ENCODE measurements at places on chromosomes 6 and 20.

- H3K4me1 ChIP-seq = no peaks in the 10 kb centered on the region
- H3K36me3 ChIP-seq = no peaks in the 10 kb centered on the region
- no peak overlapping the region for H3K27ac ChIP-seq
- H3K27me3 ChIP-seq = peaks cover 12% of the 10 kb centered on the region
Observed at GRCh38 chr20:10947726-10948125, 273.9 kb upstream of the JAG1 start.

- H3K4me3 ChIP-seq = no peak overlapping the region
- H3K27me3 ChIP-seq = no peaks in the 10 kb centered on the region
- no peak overlapping the region for H3K27ac ChIP-seq
Observed at GRCh38 chr6:136719280-136720044, 72.8 kb downstream of the MAP3K5 start.

- H3K36me3 ChIP-seq = no peaks in the 10 kb centered on the region
- no peak for DNase-seq
- no peak overlapping the region for H3K4me3 ChIP-seq
- H3K27ac ChIP-seq = no peak overlapping the region
Observed at GRCh38 chr6:117512987-117513573, 30.6 kb downstream of the DCBLD1 start.

DNA sequence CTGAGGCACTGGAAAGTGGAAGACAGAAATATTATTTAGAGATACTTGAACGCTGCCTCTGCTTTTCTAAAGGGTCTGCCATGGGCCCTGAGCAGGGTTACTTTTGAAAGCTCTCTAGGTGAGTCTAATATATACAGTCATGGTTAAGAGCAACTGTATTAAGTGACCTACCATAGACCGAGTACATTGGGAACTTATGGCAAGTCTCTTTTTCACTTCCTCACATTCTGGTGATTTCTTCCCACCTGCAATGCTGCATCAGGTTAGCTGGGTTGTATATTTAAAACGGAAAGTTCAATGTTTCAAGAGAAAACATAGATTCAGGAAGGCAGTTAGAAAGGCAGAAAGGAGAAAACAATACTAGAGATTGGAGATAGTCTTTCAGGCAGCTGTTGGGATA lies 154.7 kb downstream of the PHF3 start:
- no peak overlapping the region for H3K27ac ChIP-seq
- H3K27me3 ChIP-seq = no peaks in the 10 kb centered on the region
- no peaks in the 10 kb centered on the region for H3K36me3 ChIP-seq
- H3K4me3 ChIP-seq = no peak overlapping the region

DNA sequence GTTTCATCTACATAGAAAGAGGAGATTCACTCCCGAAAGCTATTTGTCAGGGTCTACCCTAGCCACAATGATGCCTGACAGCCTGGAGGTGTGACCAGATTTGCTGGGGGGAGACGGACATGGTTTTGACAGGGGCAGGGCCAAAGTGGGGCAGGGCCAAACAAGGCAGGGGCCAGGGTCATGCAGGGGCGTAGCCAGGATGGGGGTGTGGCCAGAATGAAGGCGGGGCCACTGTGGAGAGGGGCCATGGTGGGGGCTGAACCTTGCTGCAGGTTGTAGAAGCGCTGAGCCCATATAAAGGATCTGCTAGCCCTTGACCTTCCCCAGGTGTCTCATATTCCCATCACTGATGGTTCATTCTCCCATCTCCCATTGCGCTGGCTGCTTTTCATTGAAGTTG lies 184.1 kb upstream of the SULF2 start:
- no peak for DNase-seq
- H3K27ac ChIP-seq = no peak overlapping the region
- no peak overlapping the region for H3K4me3 ChIP-seq
- no peaks in the 10 kb centered on the region for H3K36me3 ChIP-seq
- H3K4me1 ChIP-seq = no peaks in the 10 kb centered on the region

Measured in GM23248 (cell line).